ENCODE measurements at places on chromosomes 4 and X. TPM values are rescaled to one million over a fixed set of nuclear protein-coding genes. Genes with fewer than 3 reads are reported as not detected.

CENPE gene
- total RNA-seq = 32.4 TPM

GIMD1 gene
- total RNA-seq = not detected

GNRHR gene
- not detected for total RNA-seq

SYNPO2 gene
- total RNA-seq = not detected

HPGDS gene
- total RNA-seq = not detected

APOOL gene
- 12.9 TPM for total RNA-seq

RHOH gene
- total RNA-seq = 11.7 TPM

ATP2B3 gene
- total RNA-seq = 0.07 TPM

ANXA5 gene
- 224 TPM for total RNA-seq

ADGRL3 gene
- total RNA-seq = 9.8 TPM

MAP7D2 gene
- 1.9 TPM for total RNA-seq

DMP1 gene
- total RNA-seq = 0.09 TPM

DLG3 gene
- total RNA-seq = 61.9 TPM

VCX2 gene
- not detected for total RNA-seq

PAGE1 gene
- not detected for total RNA-seq

SRP72 gene
- 152 TPM for total RNA-seq

LRIT3 gene
- 1.2 TPM for total RNA-seq

MAMLD1 gene
- 0.07 TPM for total RNA-seq

GAB1 gene
- 32.5 TPM for total RNA-seq

SPANXA2 gene
- not detected for total RNA-seq

EVC gene
- total RNA-seq = 14.4 TPM

WDR17 gene
- 9.2 TPM for total RNA-seq
